Panc1 (cell line): ENCODE measurements at places on chromosomes 1 and 21. TPM values are rescaled to one million over a fixed set of nuclear protein-coding genes. Genes with fewer than 3 reads are reported as not detected.

DISP3 gene
- 1.1 TPM for total RNA-seq

LCE1A gene
- total RNA-seq, result not detected

COL11A1 gene
- 106 TPM for total RNA-seq

ERICH3 gene
- total RNA-seq, result not detected

CELA2B gene
- total RNA-seq, result not detected

LAX1 gene
- not detected for total RNA-seq

DNA sequence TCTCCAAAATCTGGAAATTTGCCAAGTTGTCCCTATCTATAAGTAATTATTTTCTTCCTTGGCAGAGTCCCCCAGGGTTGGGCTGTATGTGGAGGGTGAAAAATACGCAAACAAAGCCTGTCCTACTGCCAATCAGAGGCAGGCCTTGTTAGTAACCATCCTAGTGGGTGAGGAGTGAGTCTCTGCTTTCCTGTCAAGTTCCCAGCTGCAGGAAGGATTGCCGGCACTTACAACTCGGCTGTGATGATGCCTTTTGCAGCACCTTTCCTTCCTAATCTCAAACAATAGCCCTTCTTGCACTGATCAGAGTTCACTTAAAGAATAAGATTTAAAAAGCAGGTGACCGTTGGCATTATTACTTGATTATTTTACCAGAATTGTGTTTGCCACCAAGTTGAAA, 31.3 kb upstream of the FGGY start:
- no peak for DNase-seq

GRCh38 chr1:5998051-5998905, 6.1 kb upstream of the NPHP4 start:
- DNase-seq, result no peak

DNA sequence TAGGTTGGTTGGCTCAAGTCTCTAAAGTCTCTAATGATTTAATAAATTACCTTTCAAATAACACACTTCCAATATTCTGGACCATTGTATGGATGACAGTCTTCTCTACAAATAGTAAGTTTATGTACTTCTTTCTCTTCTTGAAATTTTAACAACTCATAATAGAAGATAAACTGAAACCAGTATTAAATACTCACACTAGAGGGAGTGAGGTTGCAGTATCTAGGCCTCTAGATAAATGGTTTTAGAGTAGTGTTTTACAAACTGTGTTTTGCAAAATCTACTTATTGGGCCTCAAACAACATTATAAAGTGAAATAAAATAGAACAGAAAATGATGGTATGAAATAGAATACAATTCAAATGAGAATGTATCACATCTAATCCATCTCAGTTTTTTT, 479.9 kb upstream of the BRINP3 start:
- DNase-seq, result no peak

- DNase-seq, result no peak
Measured at GRCh38 chr1:219446288-219446687, 166.6 kb downstream of the ZC3H11B start.

DNA sequence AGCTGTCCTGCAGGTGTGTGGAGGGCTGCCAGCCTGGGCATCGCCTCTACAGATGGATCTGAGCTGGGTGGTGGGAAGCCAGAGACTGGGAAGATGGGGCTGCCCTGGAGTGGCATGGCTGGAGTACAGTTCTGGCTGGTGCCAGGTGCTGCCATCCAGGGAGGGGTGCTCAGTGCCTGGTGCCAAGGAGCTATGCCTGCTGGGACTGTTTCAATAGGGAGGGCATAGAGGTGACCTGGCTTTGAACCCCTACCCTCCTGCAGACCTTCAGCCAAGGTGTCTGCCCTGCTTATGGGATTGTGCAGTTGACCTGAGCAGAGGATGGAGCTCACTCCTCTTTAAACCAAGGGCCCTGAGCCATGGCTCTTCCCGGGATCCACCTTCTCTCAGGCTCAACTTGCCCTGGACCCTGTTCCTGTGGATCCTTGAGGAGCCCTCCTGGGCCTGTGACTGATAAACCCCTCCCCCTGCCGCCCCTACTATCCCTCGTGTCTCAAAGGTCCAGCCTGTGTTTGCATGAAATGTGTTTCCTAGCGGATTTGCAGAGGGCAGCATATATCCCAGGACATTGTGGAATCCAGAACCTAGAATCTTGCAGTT, 48.7 kb downstream of the PTPRU start:
- DNase-seq, result no peak

DNA sequence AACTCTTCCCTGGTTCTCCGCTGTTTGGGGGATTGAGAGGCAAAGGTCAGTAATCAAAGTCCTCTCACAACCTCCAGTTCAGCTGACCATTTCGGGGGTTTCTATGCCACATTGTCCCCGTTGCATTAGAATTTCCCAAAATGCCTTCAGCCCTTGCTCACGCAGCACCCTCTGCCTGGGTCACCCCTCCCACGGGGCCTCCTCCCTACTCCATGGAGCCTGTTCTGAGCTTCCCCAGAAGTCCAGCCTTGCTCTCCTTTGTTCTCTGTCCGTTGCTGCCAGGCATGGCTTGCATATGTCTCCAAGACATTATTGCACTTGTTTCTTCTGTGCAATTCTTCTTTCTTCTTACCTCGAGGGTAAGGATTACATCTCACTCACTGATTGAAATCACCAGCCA, 16.5 kb downstream of the DMRTB1 start:
- DNase-seq, result no peak

DNA sequence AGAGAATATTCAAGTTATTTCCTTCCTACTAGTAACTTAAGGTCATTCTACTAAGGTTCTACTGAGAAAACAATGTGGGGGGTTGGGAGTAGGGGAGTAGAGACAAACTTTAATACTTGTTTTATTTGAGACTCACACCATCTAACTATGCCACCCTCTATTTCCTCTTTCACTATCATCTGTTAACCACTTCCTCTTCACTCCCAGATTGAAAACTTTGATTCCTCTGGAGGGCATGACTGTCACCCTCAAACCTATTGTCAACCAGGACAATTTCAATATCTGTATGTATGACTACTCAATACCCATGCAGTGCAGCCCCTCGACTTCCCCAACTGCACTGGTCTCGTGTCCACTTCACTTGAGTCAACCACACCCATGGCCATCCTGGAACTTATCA, 165.6 kb upstream of the POGK start:
- DNase-seq, result no peak

DNA sequence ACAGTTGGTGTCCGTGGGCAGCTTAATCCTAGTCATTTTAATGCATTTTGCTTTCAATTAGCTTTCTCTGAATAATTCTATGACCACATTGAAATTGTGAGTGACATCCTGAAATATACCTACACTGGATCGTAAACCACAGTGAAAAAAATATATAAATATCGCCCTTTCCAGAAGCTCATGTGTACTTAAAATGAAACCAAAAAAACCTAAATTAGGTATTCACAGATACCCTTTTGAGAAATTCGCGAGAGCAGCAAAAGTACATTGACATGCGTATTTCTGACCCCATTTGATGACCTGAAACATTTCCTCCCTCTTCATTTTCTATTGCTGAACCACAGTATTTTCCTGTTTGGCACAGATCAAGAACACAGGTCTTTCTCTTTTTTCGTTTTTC, 253.8 kb downstream of the LTN1 start:
- DNase-seq, result no peak

DNA sequence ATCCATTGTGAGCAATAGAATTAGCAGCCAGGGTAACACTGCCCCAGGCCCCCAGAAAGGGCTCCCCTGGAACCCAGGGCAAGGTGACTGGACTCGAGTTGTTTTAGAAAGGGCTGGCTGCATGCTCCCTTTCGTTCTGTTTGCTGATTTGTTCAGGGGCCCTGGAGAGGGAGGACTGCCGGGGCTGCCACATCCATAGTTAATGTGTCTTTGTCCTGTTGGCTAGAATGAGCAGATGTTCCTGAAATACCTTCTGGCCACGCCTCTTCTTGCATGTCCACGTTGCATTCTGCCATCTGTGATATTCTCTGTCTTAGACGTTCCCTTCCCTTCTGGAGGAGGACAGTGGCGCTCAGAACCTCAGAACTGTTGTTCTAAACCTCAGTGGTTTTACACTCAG, 118.8 kb downstream of the AJAP1 start:
- DNase-seq, result no peak

DNA sequence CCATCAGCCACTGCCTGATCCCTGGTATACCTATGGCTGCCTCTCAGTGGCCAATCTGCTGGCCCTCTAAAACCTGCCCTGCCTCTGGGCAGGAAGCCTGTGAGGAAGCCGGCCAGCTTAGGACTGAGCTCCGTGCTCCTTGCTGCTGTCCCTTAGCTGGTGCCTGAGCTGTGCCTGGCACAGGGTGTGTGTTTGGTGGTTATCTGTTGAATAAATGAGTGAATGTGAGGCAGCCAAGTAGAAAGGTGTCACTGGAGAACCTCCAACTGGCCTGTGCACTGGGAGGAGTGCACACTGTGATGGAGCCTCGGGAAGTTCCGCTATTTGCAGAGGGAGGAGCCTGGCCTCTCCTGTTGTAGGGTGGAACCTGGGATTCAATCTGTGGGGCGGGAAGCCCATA, 63.4 kb upstream of the STUM start:
- DNase-seq, result no peak

DNA sequence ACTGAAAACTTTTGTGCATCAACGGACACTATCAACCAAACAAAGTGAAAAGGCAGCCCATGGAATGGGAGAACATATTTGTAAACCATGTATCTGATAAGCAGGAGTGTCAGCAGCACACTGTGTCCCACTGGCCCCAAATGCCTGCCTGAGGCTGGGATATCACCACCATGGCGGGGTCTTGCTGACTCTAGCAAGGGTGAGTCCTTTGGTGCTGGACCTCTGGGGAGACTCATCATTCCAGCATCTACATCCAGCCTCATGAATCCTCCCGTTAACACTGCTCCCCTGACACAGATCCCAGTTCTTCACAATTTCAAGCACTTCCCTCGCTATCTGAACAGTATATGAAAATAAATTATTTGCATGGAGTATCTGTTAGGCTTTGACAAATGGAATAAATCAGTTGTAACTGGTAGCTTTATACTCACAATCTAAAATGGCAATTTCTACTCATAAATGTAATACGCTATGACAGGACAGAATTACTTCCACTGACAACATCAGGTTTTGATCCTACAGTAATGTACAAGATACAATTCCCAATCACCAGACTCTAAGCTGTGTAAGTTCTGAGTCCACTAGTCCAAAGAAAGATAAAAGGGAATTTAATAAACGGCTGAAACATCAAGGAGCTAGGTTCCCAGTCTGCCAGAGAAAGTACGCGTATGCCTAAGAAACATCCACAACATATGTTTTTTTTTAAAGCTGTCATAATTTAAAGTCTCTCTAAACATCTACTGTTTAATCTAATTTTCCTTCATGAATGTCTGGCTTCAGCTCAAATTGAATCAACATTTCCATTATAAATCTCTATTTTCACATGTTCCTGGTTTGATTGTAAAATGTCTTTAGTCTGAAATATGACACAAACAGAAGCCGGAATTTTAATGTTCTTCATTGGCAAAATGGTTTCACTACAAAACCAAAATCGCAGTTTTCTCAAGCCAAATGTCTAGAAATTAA, 95.1 kb downstream of the SIPA1L2 start:
- no peak for DNase-seq

- no peak for DNase-seq
Measured at GRCh38 chr21:20997636-20998455, at the start of gene NCAM2. Gene NCAM2, plus strand, starts transcription at chr21:20998409.

DNA sequence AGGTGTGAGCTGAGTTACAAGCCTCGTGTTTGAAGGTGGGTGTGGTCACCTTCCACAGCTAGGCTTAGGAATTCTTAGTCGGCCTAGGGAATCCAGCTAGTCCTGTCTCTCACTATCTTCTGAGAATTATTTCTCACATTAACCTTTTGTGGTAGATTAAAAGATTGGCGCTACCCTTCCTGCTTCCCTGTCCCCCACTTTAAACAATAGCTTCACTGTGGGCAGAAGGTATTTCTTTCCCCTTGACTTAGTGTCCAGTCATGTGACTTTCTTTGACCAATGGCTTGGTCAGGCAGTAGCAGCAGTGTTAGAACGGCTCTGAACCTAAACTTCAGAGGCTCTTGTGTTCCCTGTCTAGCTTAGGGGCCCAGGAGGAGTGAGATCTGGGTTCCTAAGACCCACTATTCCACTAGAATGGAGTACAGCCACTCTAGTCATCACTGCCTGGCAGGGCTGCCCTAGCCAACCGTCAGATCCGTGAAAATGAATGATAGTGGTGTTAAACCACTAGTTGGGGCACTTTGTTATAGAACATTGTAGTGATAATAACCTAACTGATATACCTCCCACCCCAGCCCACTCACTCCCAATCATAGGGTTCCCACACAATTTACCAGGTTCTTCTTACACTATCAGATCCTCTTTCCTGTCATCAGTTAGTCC, 13.9 kb upstream of the C1orf141 start:
- DNase-seq, result no peak

GRCh38 chr1:87739704-87740103, 411.0 kb downstream of the LMO4 start:
- DNase-seq, result no peak

DNA sequence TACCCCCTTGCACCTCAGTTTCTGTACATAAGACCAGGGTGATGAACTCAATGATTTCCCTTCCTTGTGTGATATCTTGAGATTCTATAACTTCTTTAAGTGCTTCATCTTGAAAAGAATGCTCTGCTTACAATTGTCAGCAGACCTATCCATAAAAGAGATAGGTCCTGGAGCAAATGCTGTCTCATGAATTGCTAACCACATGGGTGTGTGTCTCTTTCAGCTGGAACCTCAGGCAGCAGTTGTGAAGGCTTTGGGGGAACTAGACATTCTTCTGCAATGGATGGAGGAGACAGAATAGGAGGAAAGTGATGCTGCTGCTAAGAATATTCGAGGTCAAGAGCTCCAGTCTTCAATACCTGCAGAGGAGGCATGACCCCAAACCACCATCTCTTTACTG, 2.8 kb downstream of the IL20 start:
- DNase-seq, result no peak

GRCh38 chr21:32916088-32916487, 109.6 kb upstream of the OLIG2 start:
- no peak for DNase-seq

GRCh38 chr1:150999926-151000325, 6.8 kb downstream of the MINDY1 start:
- DNase-seq, result no peak

- peak; percentile 41 for DNase-seq
Measured at GRCh38 chr1:50605186-50605875, 182.1 kb upstream of the DMRTA2 start.

DNA sequence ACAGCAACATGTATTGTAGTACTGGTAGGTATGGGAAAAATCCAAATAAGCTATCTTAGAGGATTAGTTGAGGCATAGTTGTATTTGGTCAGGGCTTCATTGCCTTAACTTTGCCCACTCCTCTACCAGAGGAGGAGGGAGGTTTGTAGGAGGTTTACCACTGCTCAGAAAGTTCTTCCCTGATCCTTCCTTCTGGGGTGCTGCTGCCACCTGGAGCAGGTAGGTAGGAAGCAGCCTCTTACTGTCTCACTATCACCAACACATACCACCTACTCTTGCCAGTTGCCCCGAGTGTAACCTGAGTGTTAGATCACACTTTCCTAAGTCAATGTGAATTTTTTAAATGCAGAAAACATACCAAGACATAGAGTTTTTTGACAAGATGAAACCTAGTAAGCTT, 24.1 kb upstream of the ZSWIM5 start:
- no peak for DNase-seq
